SK-N-SH treated with all-trans-retinoic acid at 6 μM for 48 hours (cell line): ENCODE measurements at places on chromosomes 6 and 20.

GRCh38 chr6:57033228-57033627 lies 13.3 kb upstream of the KIAA1586 start:
- no peak for ATAC-seq

DNA sequence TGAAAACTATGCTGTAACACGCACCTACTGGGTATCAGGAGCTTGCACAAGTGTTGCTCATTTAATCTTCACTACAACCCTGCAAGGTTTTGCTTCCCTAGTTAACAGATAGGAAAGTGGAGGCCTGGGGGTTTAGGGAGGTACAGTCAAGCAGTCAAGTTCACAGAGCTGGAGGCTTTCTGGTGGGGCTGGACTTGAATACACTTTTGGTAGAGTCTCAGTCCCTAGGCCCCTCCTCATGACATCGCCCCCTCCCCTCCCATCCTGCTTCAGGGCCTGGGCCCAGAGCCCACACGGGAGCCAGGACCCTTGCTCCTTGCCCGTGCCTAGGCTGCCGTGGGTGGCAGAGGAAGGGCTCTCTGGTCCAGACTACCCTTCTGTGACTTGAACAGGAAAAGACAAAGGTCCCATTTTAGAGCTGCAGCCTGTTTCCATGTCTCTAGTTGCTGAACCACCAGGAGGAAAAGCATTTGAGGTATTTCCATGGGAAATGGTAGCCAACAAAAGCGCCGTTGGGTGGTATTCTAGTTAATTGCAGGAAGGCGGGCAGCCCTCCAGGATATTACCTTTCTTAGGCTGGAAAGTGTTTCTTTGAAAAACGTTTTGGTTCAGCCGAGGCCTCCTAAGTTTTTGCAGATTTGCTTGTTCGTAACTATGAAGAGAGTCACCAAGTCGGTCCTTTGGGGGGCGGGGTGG lies 84.9 kb downstream of the CDC5L start:
- no peak for ATAC-seq

- no peak for ATAC-seq
These were observed 10.8 kb downstream of the SENP6 start for GRCh38 chr6:75612434-75612833.

- no peak; the same call in 2 of the 3 replicates for ATAC-seq
These were observed 144.3 kb upstream of the SULF2 start for GRCh38 chr20:47929368-47930115.

- ATAC-seq = no peak
These were observed 18.3 kb downstream of the DDX27 start for GRCh38 chr20:49237531-49237930.

DNA sequence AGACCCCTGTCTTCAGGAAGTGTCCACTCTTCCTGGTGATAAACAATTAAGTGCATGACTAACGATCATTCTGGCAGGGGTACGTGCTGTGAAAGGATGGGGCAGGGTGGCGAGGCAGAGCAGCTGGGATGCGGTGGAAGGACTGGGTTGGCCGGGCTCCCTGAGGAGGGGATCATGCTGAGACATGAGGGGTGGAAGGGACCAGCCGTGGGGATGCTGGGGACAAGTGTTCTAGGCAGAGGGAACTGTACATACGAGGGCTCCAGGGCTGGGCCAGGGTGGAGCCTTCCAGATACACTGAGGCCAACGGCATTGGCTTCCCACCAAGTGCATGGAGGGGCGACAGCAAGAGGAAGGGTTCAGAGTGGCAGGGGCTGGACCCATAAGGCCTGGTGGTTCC lies 65.7 kb upstream of the SIRPA start:
- ATAC-seq = no peak

- ATAC-seq = no peak
These were observed 514.2 kb downstream of the C6orf118 start for GRCh38 chr6:164795056-164795815.
